Left lung (tissue), 14 donors: ENCODE measurements at places on chromosomes 6 and 20. TPM values are rescaled to one million over a fixed set of nuclear protein-coding genes. Genes with fewer than 3 reads are reported as not detected.

- no peak for DNase-seq
- H3K36me3 ChIP-seq, result no peaks in the 10 kb centered on the region
- H3K4me3 ChIP-seq, result no peak overlapping the region
- no peak overlapping the region for H3K27ac ChIP-seq
- H3K27me3 ChIP-seq, result no peaks in the 10 kb centered on the region
These were observed 66.7 kb upstream of the C6orf118 start for GRCh38 chr6:165376100-165376499.

DNA sequence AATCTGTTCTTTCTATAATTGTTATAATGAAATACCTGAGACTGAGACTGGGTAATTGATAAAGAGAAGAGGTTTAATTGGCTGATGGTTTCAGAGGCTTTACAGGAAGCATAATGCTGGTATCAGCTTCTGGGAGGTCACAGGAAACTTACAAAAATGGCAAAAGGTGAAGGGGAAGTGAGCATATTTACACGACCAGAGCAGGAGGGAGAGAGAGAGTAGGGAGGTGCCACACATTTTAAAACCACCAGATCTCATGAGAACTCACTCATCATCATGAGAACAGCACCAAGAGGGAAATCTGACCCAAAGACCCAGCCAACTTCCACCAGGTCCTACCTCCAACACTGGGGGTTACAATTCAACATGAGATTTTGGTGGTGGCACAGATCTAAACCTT, 2.6 kb upstream of the SIRPB1 start:
- H3K4me3 ChIP-seq, result no peak overlapping the region
- no peaks in the 10 kb centered on the region for H3K36me3 ChIP-seq
- H3K27me3 ChIP-seq, result no peaks in the 10 kb centered on the region
- H3K4me1 ChIP-seq, result no peaks in the 10 kb centered on the region
- no peak for DNase-seq

Gene OXT
- total RNA-seq, result 0.55 TPM

Gene OTOR
- total RNA-seq, result not detected
